Bladder microvascular endothelial cell (primary cell): ENCODE measurements at places on chromosomes 7 and 10. TPM values are rescaled to one million over a fixed set of nuclear protein-coding genes. Genes with fewer than 3 reads are reported as not detected.

The SSC4D gene
- under 0.01 and 0.44 TPM in 2 replicates for total RNA-seq

The NEUROD6 gene
- total RNA-seq = not detected in 2 replicates

The LOXL4 gene
- 0.49 and 1.5 TPM in 2 replicates for total RNA-seq

The SFTPA1 gene
- total RNA-seq = not detected in 2 replicates

The ZNF655 gene
- 8.9 and 9.5 TPM in 2 replicates for total RNA-seq

The CYP2C19 gene
- 0.06 TPM in 1 of 2 replicates, not detected in the other for total RNA-seq

The TWNK gene
- total RNA-seq = 3.7 and 11.5 TPM in 2 replicates

The SH3PXD2A gene
- 2.9 and 3.2 TPM in 2 replicates for total RNA-seq

The CCDC172 gene
- total RNA-seq = not detected in 2 replicates

The ELFN1 gene
- total RNA-seq = 0.57 and 0.81 TPM in 2 replicates

The TMEM273 gene
- total RNA-seq = 5.3 and 68.0 TPM in 2 replicates

The C10orf143 gene
- 0.16 and 0.25 TPM in 2 replicates for total RNA-seq

The TUBAL3 gene
- total RNA-seq = under 0.01 and 0.25 TPM in 2 replicates

The MSMB gene
- not detected in 2 replicates for total RNA-seq

The SFRP4 gene
- not detected in 2 replicates for total RNA-seq

The PON1 gene
- under 0.01 TPM in 1 of 2 replicates, not detected in the other for total RNA-seq

The ZKSCAN5 gene
- total RNA-seq = 8.1 and 12.1 TPM in 2 replicates

The MBL2 gene
- total RNA-seq = not detected in 2 replicates

The SLC16A9 gene
- 0.13 and 0.16 TPM in 2 replicates for total RNA-seq

The GNGT1 gene
- not detected in 2 replicates for total RNA-seq

The DMBT1 gene
- not detected in 2 replicates for total RNA-seq

The RBP3 gene
- not detected in 2 replicates for total RNA-seq

The ANK3 gene
- total RNA-seq = 0.49 and 0.82 TPM in 2 replicates

The TAC1 gene
- not detected in 2 replicates for total RNA-seq

The ZNF22 gene
- 33.3 and 35.0 TPM in 2 replicates for total RNA-seq

The A1CF gene
- total RNA-seq = not detected in 2 replicates

The CNPY1 gene
- total RNA-seq = not detected in 2 replicates

The GARIN1A gene
- 0.16 and 0.25 TPM in 2 replicates for total RNA-seq

The PCDH15 gene
- total RNA-seq = under 0.01 TPM in 1 of 2 replicates, not detected in the other

The TMEM229A gene
- not detected in 2 replicates for total RNA-seq

The AGAP5 gene
- 0.81 and 4.0 TPM in 2 replicates for total RNA-seq

The FEZF1 gene
- not detected in 2 replicates for total RNA-seq

The LRRC61 gene
- total RNA-seq = 0.16 and 3.1 TPM in 2 replicates

The CPXM2 gene
- total RNA-seq = 0.38 and 4.9 TPM in 2 replicates

The PAPOLB gene
- 0.31 TPM in 1 of 2 replicates, not detected in the other for total RNA-seq
